ENCODE measurements at places on chromosomes 6 and 20. TPM values are rescaled to one million over a fixed set of nuclear protein-coding genes. Genes with fewer than 3 reads are reported as not detected.

The RAB22A gene
- total RNA-seq: 17.6 TPM

The KIF16B gene
- total RNA-seq: 21.7 TPM

The SLC32A1 gene
- total RNA-seq: not detected

The DEFB112 gene
- total RNA-seq: not detected
